ENCODE measurements at places on chromosomes 16 and 17.

DNA sequence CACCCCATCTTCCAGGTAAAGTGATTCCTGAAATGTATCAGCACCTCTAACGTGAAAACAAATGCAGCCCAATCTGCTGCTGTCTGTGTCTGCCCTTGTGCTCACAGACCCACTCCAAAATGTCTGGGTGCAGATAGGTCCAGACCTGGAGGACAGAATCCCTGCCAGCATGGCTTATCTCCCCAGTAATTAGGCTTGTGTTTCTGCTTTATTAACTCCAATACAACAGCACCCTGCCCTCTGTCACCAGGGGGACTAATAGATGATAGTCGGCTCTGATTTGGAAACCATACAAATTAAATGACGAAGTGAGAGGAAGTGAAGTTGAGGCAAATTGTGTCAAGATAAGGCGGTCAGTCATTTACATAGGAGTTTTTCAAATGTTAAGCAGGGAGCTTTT, 608.3 kb upstream of the SALL1 start:
- no peak overlapping the region for H3K4me3 ChIP-seq
- peaks cover 19% of the 10 kb centered on the region for H3K27me3 ChIP-seq
- H3K27ac ChIP-seq: no peak overlapping the region
- H3K4me1 ChIP-seq: no peaks in the 10 kb centered on the region
- H3K36me3 ChIP-seq: no peaks in the 10 kb centered on the region

DNA sequence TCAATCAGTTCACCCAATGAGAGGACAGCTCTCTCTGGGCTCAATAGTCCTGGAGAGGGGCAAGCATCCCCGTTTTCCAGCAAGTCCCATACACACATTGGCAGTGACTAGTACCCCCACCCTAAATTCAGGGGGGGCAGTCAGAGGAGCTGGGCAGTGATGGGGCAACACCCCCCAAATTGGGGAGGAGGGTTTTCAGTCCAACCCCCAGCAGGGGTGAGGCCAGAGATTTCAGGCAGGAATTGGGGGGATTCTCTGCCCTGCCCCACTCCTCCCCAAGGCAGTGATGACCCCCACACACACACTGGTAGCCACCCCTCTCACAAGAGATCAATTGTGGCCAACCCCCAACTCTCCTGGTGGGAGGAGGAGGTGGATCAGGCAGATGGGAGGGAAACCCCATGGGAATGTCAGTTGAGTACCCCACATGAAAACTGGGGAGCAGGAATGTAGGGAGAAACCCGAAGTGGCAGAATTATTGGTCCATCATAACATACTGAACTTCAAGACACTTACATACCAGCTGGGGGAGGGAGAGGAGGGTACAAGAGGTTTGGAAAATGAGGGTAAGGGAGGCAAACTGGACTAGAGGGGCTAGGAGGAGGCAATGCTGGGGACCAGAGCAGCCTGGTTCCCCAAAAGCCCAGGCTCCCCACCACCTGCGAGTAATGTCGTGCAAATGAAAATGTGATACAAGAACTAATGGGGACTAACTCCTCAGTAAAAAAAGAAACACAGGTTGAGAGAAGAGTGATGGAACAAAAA, 3.1 kb downstream of the VAMP2 start:
- no peaks in the 10 kb centered on the region for H3K27me3 ChIP-seq
- H3K4me1 ChIP-seq: peaks cover 40% of the 10 kb centered on the region
- no peak for DNase-seq
- H3K27ac ChIP-seq: no peak overlapping the region
- no peak overlapping the region for H3K4me3 ChIP-seq

DNA sequence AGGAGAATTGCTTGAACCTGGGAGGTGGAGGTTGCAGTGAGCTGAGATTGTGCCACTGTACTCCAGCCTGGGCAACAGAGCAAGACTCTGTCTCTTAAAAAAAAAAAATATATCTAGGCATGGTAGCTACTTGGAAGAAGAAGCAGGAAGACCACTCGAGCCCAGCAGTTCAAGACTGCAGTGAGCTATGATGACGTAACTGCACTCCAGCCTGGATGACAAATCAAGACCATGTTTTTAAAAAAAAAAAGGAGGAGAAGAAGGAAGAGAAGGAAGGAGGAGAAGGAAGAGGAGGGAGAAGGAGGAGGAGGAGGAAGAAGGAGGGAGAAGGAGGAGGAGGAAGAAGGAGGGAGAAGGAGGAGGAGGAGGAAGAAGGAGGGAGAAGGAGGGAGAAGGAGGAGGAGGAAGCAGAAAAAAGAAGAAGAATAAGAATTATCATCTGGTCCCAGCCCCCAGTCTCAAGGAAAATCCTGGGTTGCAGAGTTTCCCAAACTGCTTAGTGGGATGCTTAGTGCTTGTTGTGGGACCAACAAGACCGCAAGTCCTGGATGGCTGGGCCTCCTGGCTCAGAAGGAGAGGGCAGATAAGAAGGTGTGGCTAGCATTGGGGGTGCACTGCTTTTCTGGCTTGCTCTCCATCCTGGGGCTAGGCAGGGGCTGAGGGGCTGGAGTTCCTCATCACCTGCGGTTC, 3.7 kb upstream of the DRC7 start:
- H3K4me3 ChIP-seq: no peak overlapping the region
- DNase-seq: no peak
- H3K27me3 ChIP-seq: no peaks in the 10 kb centered on the region
- H3K27ac ChIP-seq: no peak overlapping the region
- H3K4me1 ChIP-seq: no peaks in the 10 kb centered on the region
- no peaks in the 10 kb centered on the region for H3K36me3 ChIP-seq

GRCh38 chr16:51393381-51394005, 242.4 kb upstream of the SALL1 start:
- no peak overlapping the region for H3K27ac ChIP-seq
- no peaks in the 10 kb centered on the region for H3K4me1 ChIP-seq
- peak; percentile 1 for DNase-seq

DNA sequence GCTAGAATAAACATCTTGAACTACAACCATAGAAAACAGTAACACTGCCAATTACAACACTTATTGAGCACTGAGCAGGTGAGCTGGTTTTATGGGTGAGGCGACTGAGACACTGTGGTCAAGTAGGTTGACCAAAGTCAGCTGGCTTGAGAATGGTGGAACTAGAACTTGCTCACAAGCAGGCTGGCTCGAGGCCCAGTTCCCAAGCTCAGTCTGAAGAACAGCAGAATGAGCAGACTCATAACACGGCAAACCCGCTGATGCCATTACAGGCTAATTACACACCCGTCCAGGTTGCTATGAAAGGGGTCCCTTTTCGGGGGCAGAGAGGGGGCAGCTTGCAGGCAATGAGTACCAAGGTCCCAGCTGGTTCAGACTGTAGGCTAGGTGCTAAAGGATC, 6.5 kb downstream of the ZZEF1 start:
- H3K4me1 ChIP-seq: peaks cover 4% of the 10 kb centered on the region
- H3K4me3 ChIP-seq: no peak overlapping the region
- no peak for DNase-seq
- no peak overlapping the region for H3K27ac ChIP-seq
- no peaks in the 10 kb centered on the region for H3K27me3 ChIP-seq

- no peaks in the 10 kb centered on the region for H3K27me3 ChIP-seq
- H3K4me1 ChIP-seq: peaks cover 24% of the 10 kb centered on the region
- no peak overlapping the region for H3K4me3 ChIP-seq
- no peak for DNase-seq
Observed at GRCh38 chr16:68232335-68232734, 3.6 kb downstream of the ESRP2 start.

GRCh38 chr17:38898291-38898679, 27.1 kb upstream of the LASP1NB start:
- DNase-seq: no peak
- peaks cover 37% of the 10 kb centered on the region for H3K4me1 ChIP-seq

- H3K27ac ChIP-seq: no peak overlapping the region
- no peaks in the 10 kb centered on the region for H3K27me3 ChIP-seq
- H3K36me3 ChIP-seq: no peaks in the 10 kb centered on the region
Observed at GRCh38 chr16:27977966-27978365, 85.5 kb downstream of the GSG1L start.

GRCh38 chr17:16512011-16512410, 20.0 kb upstream of the LRRC75A start:
- DNase-seq: no peak
- no peaks in the 10 kb centered on the region for H3K27me3 ChIP-seq
- no peak overlapping the region for H3K4me3 ChIP-seq
- peaks cover 9% of the 10 kb centered on the region for H3K4me1 ChIP-seq
- no peaks in the 10 kb centered on the region for H3K36me3 ChIP-seq

- H3K27me3 ChIP-seq: no peaks in the 10 kb centered on the region
- peaks cover 9% of the 10 kb centered on the region for H3K4me1 ChIP-seq
- H3K27ac ChIP-seq: no peak overlapping the region
- DNase-seq: no peak
Observed at GRCh38 chr17:61245706-61246135, 153.9 kb upstream of the TBX2 start.

DNA sequence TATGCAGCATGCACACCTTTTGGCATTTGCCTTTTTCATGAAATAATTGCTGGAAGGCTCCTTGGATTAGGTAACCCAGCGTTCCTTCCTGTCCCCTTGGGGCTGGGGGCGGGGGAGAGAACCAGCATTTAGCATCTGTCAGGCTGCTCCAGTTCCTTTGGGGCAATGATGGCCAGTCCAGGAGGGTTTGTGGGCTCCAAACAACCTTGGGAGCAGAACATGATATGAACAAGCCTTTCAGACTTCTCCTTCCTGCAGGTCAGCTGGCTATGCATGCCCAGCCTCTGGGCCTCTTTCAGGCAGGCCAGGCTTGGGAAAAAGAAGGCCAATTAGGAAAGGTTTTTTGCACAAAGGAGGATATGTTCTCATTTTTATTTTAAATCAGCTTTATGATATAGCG, 1.1 kb upstream of the SMTNL2 start:
- peaks cover 36% of the 10 kb centered on the region for H3K27me3 ChIP-seq
- no peak overlapping the region for H3K4me3 ChIP-seq
- DNase-seq: no peak
- no peaks in the 10 kb centered on the region for H3K4me1 ChIP-seq
- no peaks in the 10 kb centered on the region for H3K36me3 ChIP-seq

GRCh38 chr16:75319513-75320411, 68.3 kb upstream of the BCAR1 start:
- peak; percentile 45 for DNase-seq
- peak overlapping the region; percentile 64 for H3K27ac ChIP-seq

DNA sequence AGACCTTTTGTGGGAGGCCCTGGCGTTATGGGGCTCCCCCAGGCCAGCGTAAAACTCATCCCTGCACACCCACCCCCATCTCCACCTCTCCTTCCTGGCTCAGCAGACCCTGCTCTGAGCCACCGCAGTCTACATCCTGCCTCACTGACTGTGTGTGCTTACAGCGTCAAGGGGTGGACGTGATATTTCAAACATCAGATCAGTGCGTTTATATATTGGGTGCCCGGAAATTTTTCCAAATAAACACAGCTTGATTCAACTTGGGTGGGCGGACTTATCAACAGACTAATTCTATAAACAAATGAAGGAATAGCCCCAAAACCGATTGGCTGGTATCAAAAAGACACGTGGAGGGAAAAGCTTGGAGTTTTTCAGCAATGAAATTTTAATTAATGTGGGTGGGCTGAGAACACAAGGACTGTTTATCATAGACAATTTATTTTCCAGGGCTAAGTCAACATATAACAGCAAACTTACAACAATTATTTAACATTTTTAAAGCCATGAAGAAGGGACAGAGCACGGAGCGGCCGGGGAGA, at the start of gene FOXL1:
Gene FOXL1, plus strand, starts transcription at position 489 of the 539 bp plus-strand sequence. CDS start 175 bp downstream, outside the sequence.
- H3K36me3 ChIP-seq: no peaks in the 10 kb centered on the region
- H3K4me3 ChIP-seq: peak within 1 kb of the TSS; percentile 74
- H3K4me1 ChIP-seq: peaks cover 18% of the 10 kb centered on the region
- no peak for DNase-seq
- no peaks in the 10 kb centered on the region for H3K27me3 ChIP-seq
- H3K27ac ChIP-seq: peak within 1 kb of the TSS; percentile 86
